ENCODE measurements at places on chromosomes 3 and 15.

- no peak for DNase-seq
These were observed 212.8 kb upstream of the EIF1B start for GRCh38 chr3:40096661-40097111.

GRCh38 chr3:177263615-177264368 is 66.5 kb upstream of the TBL1XR1 start:
- no peak for DNase-seq

DNA sequence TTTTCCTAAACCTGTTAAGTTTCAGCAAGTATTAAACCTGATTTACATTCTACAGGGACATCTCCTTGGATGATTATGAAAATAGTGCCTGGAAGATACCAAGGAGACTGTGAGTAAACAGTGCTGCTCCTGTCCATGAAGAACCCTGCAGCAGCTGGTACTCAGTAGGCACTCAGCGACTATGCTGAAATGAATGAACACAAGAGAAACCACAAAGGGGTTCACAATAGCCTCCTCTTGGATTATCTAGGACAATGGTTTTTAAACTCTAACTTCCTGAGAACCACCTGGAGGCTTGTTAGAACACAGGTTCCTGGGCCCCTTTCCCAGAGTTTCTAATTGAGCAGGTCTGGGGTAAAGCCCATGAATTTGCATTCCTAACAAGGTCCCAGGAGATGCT is 488.4 kb upstream of the UBE2E2 start:
- DNase-seq, result no peak

DNA sequence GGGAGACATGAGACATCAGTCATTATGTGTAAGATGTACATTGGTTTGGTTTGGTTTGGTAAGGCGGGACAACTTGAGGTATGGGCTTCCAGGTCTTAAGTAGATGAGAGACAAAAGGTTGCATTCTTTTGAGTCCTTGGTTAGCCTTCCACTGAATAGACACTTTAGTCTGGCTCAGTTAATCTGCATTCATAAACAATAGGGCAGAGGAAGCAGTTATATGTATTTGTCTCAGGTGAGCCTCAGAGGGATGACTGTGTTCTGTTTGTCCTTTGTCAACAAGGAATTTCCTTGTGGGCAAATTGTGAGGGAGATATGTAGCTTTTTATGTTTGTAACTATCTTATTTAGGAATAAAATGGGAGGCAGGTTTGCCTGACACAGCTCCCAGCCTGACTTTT is 50.4 kb downstream of the TCF12 start:
- DNase-seq, result no peak

DNA sequence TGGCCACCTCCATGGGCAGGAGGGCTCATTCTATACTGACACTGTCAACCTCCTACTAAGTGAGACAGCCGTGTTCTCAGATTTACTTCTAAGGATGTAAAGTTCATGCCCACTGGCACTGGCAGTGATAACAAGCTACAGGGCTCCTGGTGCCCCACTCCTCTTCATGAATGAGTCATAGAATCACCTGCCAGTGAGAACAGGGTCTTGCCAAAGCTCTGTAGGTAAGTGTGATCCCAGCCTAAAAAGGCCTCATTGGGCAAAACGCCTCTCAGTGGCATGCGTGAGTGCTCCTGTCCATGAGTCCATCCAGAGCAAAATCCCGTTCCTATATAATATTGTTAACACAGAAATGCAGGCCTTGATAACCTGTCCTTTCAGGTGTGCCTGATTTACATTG is 17.4 kb downstream of the PXYLP1 start:
- no peak for DNase-seq

- DNase-seq, result peak; percentile 91
These were observed 85.2 kb upstream of the PPIB start for GRCh38 chr15:64247906-64248541.

DNA sequence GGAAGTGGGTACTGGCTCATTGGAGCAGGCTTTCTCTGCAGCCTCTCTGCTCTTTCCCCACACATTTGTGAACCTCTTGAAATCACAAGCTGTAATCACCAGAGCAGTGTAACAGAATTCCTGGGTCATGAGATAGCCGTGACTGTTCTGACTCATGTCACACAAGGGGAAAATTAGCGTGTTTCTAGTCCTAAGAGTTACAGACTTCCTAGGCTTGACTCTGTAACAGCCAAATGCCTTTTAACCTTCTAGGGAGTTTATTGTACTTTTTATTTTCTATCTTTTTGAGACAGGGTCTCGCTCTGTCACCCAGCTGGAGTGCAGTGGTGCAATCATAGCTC is 54.7 kb upstream of the TRAK1 start:
- DNase-seq, result peak; percentile 94

GRCh38 chr3:50299638-50299928 is 378 bp upstream of the HYAL3 start:
- no peak for DNase-seq

- no peak for DNase-seq
These were observed 32.3 kb upstream of the CTSH start for GRCh38 chr15:78977091-78977571.

GRCh38 chr3:155031186-155031585 is 48.9 kb upstream of the MME start:
- no peak for DNase-seq

- DNase-seq, result no peak
These were observed 5.8 kb upstream of the PPP4R2 start for GRCh38 chr3:72990701-72991395.

- no peak for DNase-seq
These were observed 248.5 kb downstream of the ZMAT3 start for GRCh38 chr3:178823150-178823549.

- DNase-seq, result no peak
These were observed 157.2 kb downstream of the BBX start for GRCh38 chr3:107679921-107680320.

DNA sequence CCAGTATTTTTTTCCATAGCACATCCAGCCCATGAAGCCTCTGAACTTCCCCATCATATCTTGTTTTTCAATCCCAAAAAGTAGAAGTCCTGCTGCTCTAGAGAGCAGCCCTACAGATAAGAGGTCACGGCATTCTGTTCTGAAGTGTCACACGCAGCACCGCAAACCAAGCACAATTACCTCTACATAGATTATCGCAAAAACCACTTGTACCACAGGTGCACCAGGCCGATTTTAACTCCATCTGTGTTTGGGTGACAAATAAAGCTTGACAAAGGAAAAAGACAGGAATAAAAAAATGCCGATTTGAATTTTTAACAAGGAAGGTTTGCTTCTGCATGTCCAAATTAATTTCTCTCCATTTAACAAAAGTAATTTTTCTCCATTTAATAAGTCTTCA is 113.7 kb downstream of the MYO5A start:
- DNase-seq, result no peak

DNA sequence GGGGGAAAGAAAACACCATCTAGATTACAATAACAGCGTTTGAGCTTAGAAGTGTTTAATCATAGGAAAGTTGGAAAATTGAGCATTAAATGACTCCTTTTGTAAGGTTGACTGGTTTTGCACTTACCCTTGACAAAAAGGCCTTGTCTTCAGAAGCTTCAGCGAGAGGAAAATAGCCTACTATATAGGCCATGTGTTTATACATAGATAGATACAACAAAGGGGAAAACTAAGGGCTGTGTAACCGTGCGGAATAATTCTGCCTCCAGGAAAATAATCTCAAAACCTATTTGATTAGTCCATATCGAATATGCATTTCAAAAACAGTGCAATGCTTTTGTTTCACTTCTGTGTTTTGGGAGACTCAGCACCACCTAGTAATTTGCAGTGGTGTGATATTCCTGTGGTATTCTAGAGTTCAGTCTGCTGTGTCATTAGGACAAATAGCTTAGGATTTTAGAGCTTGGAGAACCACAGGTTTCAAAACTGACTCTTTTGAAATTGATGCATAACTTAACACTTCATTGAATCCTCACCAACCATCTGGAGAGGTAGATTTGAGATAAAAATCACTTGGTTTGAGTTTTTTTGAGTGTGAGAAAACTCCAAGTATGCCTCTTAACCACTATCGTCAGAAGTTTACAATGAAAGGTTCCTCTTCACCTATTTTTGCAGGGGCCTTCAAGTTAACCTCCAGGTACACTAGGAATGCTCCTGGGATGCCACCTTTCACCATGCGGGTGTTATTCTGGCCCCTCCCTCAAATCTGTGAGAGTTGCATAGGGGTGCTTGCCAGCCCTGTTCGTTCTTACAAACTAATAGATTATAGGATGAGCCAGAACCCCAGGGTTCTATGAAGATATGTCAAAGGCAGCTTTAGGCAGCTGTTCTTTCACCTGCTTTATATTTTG is 1.9 kb downstream of the ARHGAP31 start:
- DNase-seq, result peak; percentile 42

DNA sequence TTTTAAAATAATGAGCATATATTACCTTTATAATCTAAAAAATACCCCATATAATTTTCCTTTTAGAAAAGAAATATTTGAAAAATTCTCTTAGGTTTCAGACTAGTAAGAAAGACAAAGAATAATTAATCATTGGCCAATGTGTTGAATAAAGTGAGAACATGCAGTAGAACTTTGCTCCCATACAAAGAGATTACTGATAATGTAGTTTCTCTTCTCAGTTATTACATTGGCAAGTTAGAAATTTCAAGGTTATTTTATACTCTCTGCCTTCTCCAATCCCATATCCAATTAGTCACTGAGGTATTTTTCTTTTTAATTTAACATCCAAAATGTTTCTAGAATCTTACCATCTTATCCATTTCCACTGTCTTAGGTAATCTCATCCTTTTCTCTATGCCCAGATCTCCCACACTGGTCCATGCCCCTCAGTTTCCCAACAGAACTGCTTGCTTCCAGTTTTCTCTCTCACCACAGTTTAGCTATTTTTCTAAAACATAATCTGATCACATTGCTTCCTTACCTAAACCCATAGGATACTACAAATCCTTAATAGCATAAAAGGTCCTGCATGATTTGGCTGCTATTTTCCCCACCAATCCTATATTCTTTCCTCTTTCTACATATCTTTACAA is 10.8 kb downstream of the XRN1 start:
- no peak for DNase-seq

- no peak for DNase-seq
These were observed 14.7 kb downstream of the USP50 start for GRCh38 chr15:50531766-50532165.

- DNase-seq, result no peak
These were observed 42.0 kb downstream of the RORA start for GRCh38 chr15:61186905-61187741.

- no peak for DNase-seq
These were observed 18.3 kb downstream of the CPN2 start for GRCh38 chr3:194332858-194333211.

GRCh38 chr3:161267646-161268045 is 46.5 kb downstream of the NMD3 start:
- DNase-seq, result no peak

GRCh38 chr3:130904491-130904890 is 10.6 kb downstream of the ATP2C1 start:
- peak; percentile 4 for DNase-seq

DNA sequence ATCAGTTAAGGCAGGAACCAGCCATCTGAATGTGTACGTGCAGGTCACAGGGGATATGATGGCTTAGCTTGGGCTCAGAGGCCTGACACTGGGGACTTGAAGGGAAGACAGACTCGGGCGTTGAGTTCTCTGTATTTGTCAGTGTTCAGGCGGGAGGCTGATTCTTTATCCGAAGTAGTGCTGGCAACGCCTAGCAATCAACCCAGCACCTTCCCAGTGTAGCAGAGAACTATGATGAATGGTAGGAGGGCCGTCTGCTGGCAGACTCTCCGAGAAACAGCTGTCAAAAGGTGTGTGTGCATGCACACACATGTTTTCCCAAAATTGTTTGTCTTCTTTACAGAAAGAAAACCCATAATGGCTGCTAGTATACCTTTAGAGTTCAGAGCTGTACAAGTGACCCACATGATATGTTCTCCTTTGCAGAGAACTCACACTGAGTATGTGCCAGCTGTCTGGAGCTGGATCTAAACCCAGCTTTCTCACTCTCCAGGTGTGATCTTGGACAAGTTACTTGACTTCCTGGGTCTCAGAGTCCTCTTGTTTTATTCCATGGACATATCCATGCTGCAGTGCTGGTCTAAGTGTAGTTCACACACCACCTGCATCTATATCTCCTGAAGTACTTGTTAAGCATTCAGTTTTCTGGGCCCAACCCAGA is 74.5 kb upstream of the LARS2 start:
- DNase-seq, result no peak

GRCh38 chr15:74203914-74204431 is 1.4 kb upstream of the STRA6 start:
- peak; percentile 58 for DNase-seq

DNA sequence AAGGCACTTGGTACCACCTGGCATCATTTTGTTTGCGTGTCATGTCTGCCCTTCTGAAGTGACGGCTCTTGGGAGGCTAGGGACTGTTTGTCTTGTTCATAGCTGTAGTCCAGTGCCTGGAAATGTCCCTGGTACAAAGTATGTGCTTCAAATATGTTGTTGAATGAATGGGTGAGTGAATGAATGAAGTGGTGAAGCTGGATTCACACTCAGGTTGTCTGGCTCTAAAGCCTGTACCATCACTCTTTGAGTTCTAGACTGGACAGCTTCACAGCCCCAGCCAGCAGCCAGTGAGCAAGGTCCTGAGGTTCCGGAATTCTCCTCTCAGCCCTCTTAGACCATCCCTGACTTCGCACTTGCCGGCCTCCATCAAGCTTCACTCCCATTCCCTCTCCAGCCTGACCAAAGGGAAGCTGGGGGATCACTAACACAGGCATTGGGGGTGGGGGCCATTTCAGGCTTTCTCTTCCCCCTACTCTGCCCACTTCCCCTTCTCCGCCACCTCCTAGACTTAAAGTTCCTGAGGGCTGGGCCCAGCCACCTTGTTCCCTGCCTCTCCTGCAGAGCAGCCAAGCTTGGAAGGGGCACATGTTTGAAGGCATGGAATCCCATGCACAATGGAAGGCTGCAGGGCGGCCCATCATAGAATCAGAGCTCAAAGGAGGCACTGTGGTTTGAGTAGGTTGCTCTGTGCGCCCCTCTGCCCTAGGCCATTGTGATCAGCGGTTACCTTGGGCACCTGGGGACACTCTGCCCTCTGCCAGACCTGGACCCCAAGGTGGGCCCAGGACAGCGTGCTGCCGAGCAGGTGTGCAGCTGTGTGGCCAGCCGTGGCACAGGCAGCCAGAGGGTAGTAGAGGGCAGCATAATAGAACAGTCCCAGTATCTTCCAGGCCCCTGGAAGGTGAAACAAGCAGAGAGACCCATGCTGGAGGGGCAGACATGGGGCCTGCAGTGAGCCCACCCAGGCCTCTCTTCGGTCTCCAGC is 7.7 kb downstream of the STRA6 start:
- no peak for DNase-seq

DNA sequence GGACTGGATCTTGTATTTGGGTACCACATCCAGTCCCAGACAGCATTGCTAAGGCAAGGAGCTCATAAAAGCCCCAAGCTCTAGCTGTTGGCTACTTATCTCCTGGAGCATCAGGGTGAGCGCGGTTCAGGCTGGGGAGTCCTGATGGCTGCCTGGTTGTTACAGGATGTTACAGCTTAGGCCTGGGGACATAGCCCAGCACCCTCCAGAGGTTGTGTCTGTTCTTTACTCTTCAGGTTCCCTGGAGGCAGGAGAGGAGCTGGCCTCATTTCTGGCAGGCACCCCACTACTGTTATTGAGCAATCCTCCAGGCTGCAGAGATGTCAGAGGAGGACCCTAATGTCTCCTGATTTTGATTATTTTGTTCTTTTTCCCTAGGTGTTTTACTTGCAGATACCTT is 26.6 kb downstream of the APBA2 start:
- DNase-seq, result no peak

GRCh38 chr15:26848498-26848897 is 18.4 kb upstream of the GABRA5 start:
- DNase-seq, result no peak
